Left ventricle myocardium inferior (tissue), 1 donor: ENCODE measurements at places on chromosomes 11 and 22. TPM values are rescaled to one million over a fixed set of nuclear protein-coding genes. Genes with fewer than 3 reads are reported as not detected.
A peak's percentile ranks its signal among the peaks of the same experiment; 100 is the strongest.

GRCh38 chr11:66042996-66043906 lies 5.7 kb downstream of the GAL3ST3 start:
- DNase-seq: no peak

GRCh38 chr11:61747192-61747966 lies 5.1 kb upstream of the MYRF start:
- peak; percentile 76 for DNase-seq

The CATSPERZ gene
- total RNA-seq: not detected

DNA sequence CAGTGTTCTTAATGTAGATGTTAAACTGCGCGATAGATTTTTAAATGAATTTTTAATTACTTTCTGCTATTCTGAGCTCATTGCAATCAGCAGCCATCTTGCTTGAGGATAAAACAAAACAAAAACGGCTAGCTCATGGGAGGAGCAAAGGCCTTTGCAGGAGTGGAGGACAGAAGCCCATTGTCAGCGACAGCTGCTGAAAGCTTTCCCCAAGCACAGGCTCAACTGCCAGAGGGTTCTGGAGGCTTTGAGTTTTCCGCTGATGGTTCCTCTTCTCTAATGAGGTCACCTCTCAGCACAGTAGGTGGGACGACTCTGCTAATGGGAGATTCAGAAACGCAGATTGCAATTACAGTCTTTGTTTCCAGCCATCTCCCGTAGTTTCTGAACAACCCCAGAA lies 167.1 kb upstream of the TTC12 start:
- DNase-seq: no peak

The RHOG gene
- total RNA-seq: 23.1 TPM

GRCh38 chr22:20863366-20863765 lies 4.6 kb downstream of the SNAP29 start:
- no peak for DNase-seq

- peak; percentile 81 for DNase-seq
Observed at GRCh38 chr22:27990879-27991278, 71.8 kb upstream of the PITPNB start.

DNA sequence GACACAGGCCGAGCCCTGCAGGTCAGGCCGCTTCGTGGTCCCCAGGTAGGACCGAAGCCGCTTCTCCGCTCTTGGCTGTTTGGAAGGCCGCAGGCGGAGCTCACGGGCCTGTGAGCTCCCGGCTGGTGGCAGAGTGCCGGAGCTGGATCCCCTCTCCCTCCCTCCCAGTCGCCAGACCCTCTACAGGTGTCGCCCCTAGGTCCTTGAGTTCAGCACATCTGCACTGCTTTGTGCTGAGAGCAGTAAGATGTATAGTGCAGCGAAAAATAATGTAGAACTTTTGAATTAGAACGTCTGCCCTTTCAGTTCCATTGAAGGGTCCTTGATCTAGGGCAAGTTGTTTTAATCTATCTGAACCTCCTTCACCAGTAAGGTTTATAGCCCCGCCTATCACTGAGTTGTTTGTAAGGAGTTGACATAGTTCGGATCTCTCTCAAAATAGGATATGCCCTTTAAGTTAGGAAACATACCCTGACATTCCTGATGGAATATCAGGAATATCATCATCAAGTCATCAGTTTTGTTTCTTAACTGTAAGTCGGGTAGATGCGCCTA lies 419 bp downstream of the ANKRD49 start:
- no peak for DNase-seq

- DNase-seq: no peak
Observed at GRCh38 chr11:59222464-59223060, 9.8 kb upstream of the MPEG1 start.

GRCh38 chr22:49305214-49305965 lies 522.3 kb downstream of the BRD1 start:
- peak; percentile 53 for DNase-seq

The CASP1 gene
- 11.8 TPM for total RNA-seq

The TMEM126A gene
- 75.2 TPM for total RNA-seq

DNA sequence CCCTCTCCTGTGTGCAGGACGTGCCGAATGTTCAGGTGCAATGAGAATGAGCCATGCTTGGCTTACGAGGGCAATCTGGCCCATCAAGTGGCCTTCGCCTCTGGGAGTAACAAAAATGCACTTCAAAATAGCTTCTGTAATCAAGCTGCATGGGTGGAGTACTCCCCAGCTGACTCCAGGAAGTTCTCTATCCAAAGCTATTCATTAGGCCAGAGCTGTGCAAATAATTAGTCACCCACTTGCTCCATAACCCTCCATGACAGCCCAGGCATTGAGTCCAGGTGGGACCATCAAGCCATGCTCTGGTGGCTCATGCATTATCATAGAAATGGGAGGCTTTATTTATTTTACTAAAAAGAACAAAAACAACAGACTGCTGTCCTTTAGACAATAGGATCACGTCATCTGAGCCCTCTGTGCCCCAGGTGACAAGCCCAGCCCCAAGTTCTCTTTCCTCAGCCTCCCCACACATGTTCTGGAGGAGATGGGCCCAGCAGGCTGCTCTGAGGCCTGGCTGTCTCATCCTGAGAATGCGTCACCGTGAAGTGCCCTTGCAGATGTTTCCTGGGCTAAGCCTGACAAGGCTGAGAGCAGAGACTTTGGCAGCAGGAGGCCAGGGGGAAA lies 244.7 kb downstream of the ETS1 start:
- peak; percentile 38 for DNase-seq

DNA sequence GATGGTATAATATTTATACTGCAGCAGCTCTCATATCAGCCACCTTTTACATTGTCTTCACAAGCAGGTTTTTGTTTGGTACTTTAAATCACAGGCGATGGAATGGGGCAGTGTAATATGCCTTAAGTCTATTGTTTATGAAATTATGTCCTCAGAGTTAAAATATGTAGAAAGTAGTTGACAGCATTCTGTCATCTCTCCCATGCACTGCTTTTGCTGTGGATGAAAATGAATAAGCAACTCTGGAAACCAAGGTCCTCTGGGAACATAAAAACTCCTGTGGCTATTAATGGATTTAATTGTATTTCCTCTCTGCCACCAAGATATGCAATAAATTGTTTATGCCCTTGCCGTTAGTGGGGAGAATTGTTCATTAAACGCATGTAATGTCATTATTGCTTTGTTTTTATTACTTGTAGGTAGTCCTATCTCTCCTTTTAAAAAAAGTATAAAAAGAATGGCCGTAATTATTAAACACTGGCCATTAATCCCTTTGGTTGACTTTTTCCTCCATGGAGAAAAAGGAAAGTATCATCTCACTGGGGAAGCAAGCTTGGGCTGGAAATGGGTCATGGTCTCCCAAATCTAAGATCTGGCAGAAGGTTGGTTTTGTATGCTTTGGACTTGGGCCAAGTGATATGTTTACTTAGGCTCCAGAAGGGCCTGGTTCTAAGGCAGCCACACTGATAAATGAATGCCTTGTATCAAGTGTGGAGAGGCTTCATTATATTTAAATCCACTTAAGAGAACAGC lies 13.1 kb downstream of the PACS1 start:
- DNase-seq: no peak

The TYR gene
- total RNA-seq: not detected

The DDX25 gene
- total RNA-seq: 0.14 TPM

The OSBP2 gene
- 22.2 TPM for total RNA-seq

The FAM180B gene
- total RNA-seq: 0.22 TPM

DNA sequence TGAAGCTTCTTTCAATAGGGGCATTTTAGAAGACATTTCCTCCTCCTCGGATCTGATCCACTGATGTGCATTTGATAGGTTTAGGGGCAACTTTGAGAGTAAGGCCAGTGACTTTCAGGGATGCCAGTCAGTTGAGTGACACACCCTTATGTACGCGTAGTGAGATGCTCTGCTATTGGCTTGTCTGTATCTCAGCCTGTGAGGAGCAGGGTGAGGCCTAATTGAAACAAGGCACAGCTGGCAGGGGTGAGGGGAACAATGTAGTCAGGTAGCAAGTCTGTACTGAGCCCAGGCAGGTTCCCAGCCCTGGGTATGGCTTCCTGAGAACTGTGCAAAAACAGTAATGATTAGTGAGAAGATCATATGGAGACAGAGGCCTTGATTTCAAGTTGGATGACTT lies 61.5 kb downstream of the STIM1 start:
- no peak for DNase-seq

The BIK gene
- 0.41 TPM for total RNA-seq

GRCh38 chr11:118694771-118695170 lies 15.3 kb upstream of the TREH start:
- DNase-seq: no peak

The KCNK4 gene
- total RNA-seq: not detected

The TESMIN gene
- 0.52 TPM for total RNA-seq

GRCh38 chr22:50733521-50734342 lies 4.3 kb upstream of the ACR start:
- DNase-seq: peak; percentile 16

The ARHGEF17 gene
- 53.1 TPM for total RNA-seq

The TTC28 gene
- 16.4 TPM for total RNA-seq

The LMNTD2 gene
- 0.52 TPM for total RNA-seq

- no peak for DNase-seq
Observed at GRCh38 chr11:24122291-24122690, 374.6 kb upstream of the LUZP2 start.

DNA sequence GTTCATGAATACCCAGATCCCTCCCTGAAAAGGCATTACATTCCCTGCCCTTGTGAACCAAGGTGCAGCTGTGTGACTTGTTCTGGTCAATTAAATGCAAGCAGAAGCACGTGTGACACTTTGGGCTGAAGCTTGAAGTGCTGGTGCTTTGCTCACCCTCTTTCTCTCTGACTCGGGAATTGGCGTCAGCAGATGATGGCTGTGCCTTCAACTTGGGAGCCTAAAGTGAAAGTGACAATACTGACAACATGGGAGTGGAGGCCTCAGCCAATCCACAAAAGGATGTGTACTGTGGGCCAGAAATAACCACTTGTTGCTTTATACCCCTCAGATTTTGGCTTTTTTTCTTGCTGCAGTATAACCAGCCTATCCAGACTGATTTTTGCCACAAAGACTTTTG lies 148.3 kb upstream of the THY1 start:
- DNase-seq: no peak

DNA sequence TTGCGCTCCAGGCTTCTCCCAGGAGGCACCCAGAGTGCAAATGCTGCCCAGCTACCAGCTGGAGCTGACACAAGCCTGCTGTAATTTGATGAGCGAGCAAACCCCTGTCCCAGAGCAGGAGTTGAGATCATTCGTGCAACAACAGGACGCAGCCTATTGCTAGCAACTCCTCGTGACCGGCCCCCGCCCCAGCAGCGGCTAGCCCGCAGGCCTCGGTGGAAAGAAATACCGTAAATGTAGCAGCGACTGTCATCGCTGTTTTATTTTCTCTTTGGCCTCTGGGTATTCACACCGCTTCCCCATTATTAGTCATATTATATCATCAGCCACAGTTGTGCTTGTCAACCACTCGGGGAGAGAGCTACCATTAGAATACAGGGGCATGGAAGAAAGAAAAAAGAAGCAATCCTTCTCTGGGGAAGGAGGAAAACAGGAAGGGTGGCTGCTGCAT lies 59.2 kb upstream of the ATXN10 start:
- DNase-seq: peak; percentile 62

The CDHR5 gene
- not detected for total RNA-seq

The C11orf87 gene
- 0.14 TPM for total RNA-seq

- DNase-seq: no peak
Observed at GRCh38 chr11:17077240-17077519, 287 bp downstream of the RPS13 start.

GRCh38 chr11:42589286-42589685 lies 722.5 kb upstream of the API5 start:
- no peak for DNase-seq

- no peak for DNase-seq
Observed at GRCh38 chr11:119030029-119030328, 698 bp downstream of the SLC37A4 start.

- DNase-seq: no peak
Observed at GRCh38 chr11:47899801-47900200, 51.7 kb upstream of the NUP160 start.

The MYRF gene
- total RNA-seq: 0.14 TPM

GRCh38 chr22:43840431-43840830 lies 21.9 kb downstream of the SULT4A1 start:
- DNase-seq: no peak

GRCh38 chr11:35425603-35426212 lies 6.3 kb upstream of the SLC1A2 start:
- no peak for DNase-seq

GRCh38 chr11:44179173-44179572 lies 83.7 kb downstream of the EXT2 start:
- no peak for DNase-seq

DNA sequence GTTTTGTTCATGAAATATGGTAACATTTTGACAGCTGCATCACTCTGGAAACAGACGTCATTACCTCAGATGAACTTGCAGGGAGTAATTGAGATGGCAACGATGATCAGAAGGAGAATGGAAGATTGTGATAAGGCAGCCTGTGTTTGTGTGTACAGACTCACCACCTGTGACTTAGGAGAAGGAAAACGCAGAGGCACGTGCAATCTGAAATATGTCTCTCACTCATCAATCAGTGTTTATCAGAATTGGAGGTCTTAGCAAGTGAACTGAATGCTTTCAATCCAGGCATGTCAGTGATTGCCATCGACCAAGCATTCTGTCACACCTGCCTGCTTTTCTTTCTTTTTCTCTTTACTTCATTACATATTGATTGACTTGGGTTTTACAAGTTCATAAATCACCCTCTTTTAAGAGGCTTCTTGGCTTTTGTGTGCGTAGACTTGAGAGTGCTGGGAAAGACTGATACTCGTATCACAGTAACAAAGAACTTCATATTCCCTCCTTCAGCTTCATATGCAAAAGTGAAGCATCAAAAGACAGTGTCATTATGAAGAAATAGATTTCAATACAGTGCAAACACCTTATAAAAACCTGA lies 24.6 kb downstream of the FAT3 start:
- DNase-seq: no peak

- DNase-seq: no peak
Observed at GRCh38 chr11:12241971-12242672, 131.7 kb downstream of the MICAL2 start.

GRCh38 chr11:130121445-130121978 lies 38.1 kb upstream of the ST14 start:
- DNase-seq: no peak

The OR5M3 gene
- not detected for total RNA-seq

GRCh38 chr11:18067372-18067771 lies 21.3 kb upstream of the TPH1 start:
- no peak for DNase-seq

- no peak for DNase-seq
Observed at GRCh38 chr11:75077316-75077715, 19.4 kb downstream of the OR2AT4 start.

- no peak for DNase-seq
Observed at GRCh38 chr11:111652184-111652583, 49.9 kb downstream of the SIK2 start.

- no peak for DNase-seq
Observed at GRCh38 chr11:4960877-4961276, 5.4 kb upstream of the OR51A2 start.

- no peak for DNase-seq
Observed at GRCh38 chr11:129734654-129735053, 81.0 kb upstream of the TMEM45B start.

- no peak for DNase-seq
Observed at GRCh38 chr11:57154739-57155138, 27.0 kb upstream of the LRRC55 start.

- no peak for DNase-seq
Observed at GRCh38 chr11:66589996-66590675, 2.7 kb downstream of the CCDC87 start.

GRCh38 chr11:130771708-130772107 lies 144.6 kb downstream of the SNX19 start:
- DNase-seq: no peak
